NCI-H2171 treated with DMSO at 0.1 percent for 48 hours (cell line): ENCODE measurements at places on chromosomes 2 and 18.

DNA sequence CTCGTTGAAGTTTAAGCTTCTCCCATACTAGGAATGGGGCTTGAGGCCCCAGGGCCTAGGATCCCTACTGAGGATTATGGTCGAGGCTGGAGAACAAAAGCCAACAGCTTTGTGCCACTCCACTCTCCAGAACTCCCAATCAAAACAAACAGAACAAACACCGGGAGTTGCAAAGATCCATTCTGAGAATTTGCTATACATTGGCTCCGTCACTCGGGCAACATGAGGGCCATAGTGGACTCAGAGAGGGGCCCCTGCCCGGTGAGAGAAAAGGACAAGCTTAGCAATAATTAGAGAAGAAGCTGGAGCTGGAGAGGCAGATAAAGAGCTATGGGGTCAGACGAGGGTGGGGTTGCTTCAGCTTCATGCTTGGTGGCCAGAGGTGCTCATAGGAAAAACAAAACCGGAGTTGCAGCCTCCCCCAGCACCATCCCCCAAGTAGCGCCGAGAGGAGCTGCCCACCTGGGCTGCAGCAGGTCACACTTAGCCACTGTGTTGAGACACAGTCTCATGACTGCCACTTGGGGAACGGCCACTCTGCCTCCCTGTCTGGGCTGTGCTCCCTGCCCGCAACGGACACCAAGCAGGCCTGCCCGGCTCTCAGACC lies 142.3 kb upstream of the HAAO start:
- DNase-seq = no peak

GRCh38 chr2:203407496-203407895 lies 79.3 kb downstream of the ABI2 start:
- DNase-seq = no peak

GRCh38 chr2:235116885-235117492 lies 165.2 kb downstream of the SH3BP4 start:
- peak; percentile 61 for DNase-seq

DNA sequence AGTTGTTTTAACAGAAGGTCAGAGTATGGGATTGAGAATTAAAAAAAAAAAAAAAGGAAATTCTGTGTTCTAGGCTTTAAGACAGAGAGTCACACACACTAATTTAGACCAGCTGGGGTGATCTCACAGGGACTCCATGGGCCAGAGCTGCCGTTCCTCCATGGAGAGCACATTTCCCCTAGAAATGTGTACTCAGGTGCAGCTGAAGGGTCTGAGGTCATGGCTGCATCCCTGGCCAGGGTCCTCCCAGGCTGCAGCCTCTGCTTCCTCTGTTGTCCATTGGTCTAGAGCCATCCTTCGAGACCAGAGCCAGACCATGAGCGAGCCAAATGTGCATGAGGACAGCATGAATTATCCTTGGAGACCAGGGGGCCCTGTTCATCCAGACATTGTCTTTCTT lies 190.1 kb upstream of the TNP1 start:
- no peak for DNase-seq

DNA sequence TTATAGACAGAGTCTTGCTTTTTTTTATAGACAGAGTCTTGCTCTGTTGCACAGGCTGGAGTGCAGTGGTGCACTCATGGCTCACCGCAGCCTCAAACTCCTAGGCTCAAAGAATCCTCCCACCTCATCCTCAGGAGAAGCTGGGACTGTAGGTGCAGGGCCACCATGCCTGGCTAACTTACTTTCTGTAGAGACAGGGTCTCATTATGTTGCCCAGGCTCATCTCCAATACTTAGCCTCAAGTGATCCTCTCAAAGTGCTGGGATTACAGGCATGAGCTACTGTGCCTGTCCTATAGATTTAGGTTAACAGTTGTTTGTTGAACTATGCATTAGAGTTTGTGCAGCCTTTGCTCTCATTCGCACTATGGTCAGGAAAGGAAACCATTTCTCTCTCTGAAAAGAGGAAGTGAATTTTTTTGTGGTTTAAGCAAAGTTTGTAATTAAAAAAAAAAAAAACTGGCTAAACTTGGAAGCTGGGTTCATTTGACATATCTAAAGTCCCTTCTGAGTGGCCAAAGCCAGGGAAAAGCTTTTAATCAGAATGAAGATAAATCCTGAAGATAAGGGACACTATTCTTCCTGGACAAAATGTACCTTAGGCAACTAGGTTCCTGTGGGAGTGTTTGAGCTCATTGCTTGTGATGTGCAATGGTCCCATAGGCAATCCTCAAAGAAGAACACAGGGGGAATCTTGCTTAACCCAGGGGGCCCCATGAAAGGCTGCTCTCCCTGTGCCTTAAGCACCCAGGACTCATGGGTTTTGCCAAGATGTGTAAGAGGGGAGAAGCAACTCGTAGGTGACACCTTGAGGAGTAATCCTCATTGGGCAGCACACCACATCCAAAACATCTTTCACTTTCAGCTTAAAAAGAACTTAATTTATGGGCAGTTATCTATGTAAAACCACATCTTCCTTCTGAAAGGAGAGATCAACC lies 201.7 kb downstream of the MREG start:
- DNase-seq = no peak

DNA sequence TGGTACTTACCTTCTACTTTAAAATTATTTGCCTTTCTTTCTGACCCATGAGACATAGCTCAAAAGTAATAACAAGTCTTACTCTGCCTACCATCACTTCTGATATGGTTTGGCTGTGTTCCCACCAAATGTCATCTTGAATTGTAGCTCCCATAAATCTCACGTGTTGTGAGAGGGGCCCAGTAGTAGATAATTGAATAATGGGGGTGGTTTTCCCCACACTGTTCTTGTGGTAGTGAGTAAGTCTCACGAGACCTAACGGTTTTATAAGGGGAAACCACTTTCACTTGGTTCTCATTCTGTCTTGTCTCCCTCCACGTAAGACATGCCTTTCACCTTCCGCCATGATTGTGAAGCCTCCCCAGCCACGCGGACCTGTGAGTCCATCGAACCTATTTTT lies 47.5 kb downstream of the GALNT3 start:
- no peak for DNase-seq

DNA sequence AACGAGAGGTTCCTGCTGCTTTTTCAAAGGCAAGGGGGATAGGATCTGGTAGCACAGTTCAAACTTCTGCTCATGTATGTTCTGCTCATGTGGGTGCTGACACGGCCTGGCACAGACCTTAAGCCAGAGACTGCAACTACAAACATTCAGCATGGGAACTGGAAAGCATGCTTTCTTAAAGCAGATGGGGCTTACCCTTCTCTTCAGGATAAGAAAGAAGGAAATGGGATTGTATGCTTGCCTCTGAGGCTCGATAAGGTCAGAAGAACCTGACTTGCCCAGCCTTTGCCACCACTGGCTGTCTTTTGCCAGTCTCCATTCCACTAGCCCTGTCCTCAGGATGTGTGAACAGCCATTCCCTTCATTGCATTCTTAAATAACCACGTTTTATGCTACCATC lies 10.7 kb downstream of the DOCK10 start:
- no peak for DNase-seq

GRCh38 chr2:1487758-1488157 lies 74.5 kb downstream of the TPO start:
- no peak for DNase-seq

DNA sequence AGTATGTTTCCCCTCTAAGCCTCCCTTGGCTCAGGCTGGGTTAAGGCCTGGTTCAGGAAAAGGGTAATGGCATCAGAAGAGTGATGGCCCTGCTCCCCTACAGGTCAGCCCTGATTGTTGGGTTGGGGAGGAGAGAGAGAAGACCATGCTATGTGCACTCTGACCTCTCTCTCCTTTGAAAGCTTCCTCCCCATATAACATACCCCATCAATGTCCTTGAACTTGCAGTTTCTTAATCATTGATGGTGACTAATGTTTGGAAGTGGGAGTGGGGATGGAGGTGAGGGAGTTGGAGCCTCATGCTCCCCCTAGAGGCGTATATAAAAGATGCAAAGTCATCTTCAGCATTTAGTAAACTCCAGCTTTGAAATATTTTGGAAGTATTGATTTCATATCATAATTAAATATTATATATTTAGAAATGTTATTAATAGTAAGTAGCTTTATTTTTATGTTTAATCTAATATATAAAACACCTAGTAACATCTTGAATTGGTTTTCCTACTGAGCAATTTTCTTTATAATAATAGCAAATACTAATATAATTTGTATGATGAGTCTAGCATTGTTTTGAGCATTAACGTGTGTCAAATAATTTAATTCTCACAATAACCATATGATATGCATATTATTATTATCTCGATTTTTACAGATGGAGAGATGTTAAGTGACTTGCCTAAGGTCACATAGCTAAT lies 8.8 kb downstream of the PLCL1 start:
- peak; percentile 5 for DNase-seq

DNA sequence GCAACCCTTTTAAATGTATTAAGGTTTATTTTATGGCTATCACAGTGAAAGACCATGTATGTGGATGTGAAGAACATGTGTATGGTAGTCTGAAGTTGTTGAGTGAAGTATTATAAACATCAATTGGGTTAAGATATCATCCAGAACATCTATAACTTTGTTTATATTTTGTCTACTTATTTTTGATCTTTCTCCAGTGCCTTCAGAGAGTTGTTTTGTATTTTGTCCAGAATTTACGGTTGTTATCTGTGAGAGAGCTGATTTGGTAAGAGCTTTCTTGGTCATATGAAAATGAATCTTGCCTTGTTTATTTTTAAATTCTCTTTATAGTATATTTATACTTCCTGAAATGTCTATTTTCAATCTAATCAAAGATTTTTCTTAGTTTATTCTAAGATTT lies 573.7 kb upstream of the POU3F3 start:
- DNase-seq = no peak

DNA sequence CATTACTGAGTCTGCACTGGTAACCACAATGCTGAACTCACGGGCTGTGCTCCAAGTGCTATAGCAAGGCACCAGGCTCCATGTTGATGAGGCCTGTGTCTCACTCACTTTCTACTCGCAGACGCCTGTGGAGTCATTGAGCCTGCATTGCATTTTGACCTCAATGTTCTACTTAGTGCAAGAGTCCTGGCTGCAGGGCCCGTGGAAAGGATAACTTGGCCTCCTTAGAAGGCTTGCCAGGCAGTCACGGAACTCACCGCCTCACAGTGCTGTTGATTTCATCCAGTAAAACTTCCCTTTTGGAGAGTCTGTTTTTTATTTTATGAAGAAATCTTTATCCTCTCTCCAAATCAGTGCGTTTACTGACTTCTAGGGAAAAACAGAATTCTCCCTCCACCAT lies 290.4 kb downstream of the RNF144A start:
- DNase-seq = no peak

- peak; percentile 73 for DNase-seq
These were observed 51.1 kb downstream of the PAPOLG start for GRCh38 chr2:60806988-60807681.

- no peak for DNase-seq
These were observed 118.4 kb downstream of the GLI2 start for GRCh38 chr2:120854014-120854620.

DNA sequence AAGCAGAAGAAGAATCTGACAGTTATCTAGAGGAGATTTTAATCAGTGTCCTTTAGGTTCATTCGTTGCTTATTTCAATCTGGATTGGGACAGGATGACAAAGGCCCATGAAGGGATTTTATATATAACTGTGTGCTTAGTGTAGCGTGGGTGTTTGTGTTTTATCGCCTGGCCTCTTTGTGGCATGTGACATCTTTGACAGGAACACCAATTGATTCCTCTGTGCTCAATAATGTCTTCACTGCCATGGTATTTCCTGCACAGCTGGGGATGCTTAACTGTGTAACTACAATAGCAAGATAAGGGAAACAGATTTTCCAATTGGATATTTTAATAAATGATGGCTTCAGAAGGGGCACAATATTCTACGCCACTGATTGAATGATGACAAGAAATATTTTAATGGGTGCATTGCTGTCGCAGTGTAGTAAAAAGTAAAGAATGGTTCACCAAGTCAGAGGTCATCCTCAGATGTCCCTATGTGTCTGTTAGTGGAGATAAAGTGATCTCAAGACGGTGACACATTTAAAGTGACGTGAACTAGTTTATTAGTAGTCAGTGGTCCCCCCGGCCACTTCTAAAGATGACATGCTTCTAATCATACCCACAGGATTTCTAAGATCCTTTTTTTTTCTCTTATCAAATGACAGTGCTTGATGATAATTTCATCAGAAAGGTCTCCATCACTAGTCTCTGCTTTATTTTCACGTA lies 160.4 kb downstream of the AGAP1 start:
- no peak for DNase-seq

DNA sequence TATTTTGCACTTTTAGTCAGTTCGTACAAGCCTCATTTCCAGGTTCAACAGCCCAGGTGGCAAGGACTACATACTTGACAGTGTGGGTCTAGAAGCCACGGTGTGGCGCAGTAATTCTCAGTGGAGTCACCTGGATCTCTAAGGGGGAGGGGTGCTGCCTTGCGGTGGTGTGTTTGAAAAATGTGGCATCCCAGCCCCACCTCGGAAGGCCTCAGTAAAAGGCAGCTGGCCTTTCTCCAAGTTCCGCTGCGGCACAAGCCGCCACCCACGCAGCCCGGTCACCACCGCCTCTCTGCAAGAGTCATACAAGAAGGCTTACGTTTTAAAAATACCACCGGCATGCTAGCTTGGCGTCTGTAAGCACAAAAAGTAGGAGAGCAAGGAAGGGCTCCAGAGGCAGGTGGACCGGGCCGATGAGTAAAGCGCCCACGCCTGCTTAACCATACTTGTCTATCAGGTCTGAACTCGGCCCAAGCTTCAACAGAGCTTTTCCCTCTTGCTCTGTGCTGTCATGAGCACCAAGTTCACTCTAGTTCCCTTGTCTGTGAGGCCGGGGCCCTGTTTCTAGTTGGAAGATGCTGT lies 49.5 kb downstream of the SPRED2 start:
- DNase-seq = no peak

DNA sequence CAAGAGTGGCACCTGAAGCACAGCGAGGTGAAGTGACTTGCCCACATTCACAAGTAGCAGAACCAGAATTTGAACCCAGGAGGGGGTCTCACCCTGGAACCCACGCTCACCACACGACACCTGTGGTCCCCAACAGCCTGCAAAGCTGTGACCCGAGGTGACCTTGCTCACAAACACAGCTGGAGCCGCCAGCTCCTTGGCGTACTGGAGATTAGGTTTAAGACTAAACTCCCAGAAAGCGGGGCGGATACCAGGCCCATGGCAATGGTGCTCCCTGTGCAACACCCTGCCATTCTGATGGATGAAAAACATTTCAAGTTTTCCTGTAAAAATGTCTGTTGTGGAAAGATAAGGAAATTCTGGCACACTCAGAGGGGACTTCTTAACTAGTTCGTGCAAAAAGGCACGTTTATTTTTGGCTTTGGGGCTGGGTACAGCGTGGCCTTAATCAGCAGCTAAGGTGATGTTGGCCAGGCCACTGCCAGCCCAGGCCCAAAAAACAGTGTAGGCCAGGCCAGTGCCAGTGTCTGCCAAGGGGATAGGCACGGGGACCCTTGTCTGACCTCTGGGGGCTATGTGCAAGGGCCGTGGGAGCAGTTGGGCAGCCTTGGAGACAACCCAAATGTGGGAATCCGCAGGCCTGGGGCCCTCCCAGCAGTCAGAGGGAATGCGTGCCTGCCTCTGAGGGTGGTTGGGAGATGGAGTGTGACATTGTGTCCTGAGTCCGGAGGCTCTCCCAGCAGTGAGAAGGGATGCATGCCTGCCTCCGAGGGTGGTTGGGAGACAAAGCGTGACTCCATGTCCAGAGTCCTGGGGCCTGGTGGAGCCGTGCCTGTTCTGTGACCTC lies 185.0 kb upstream of the HS6ST1 start:
- no peak for DNase-seq

GRCh38 chr2:135063210-135063609 lies 11.1 kb downstream of the RAB3GAP1 start:
- no peak for DNase-seq
